Heart left ventricle (tissue), 16 donors: ENCODE measurements at places on chromosomes 5 and 9.

DNA sequence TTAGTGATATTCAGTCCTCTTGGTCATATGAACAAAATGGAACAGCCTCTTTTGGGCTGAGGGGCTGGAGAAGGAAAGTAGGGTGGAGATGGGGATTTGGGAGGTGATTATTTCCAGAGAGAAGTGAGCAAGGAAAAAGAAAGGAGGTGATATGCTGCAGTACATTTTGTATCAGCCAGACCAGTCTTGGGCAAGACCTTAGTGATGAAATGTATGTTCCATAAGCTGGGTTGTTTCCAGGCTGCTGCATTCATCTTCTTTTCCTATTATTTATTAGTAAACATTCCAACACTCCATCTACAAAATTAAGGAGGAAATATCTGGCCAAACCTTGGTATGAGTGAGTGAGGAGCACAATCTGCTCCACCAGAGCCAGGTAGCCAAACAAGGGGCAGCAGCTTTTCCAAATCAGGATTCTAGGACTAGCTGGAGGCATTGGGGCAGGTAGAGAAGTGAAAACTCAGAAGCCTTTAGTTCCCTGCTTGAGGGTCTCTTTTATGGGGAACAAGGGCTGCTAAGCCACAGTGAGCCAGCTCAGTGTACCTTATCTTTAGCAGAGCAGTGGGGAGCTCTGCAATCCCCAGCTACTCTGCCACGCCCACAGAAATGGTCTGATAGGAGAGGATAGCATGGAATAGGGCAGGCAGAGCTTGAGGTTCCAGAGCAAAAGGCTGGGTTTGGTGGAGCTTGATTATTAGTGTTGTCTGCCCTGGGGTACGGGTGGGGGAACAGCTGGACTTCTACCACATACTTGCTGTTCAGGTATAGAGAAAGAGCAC lies 19.5 kb downstream of the RAD1 start:
- no peaks in the 10 kb centered on the region for H3K4me1 ChIP-seq
- H3K36me3 ChIP-seq: no peaks in the 10 kb centered on the region
- no peak for DNase-seq

GRCh38 chr5:115487168-115487567 lies 57.4 kb downstream of the FEM1C start:
- H3K36me3 ChIP-seq: no peaks in the 10 kb centered on the region
- no peak overlapping the region for H3K4me3 ChIP-seq
- no peaks in the 10 kb centered on the region for H3K4me1 ChIP-seq
- no peak overlapping the region for H3K27ac ChIP-seq
- no peaks in the 10 kb centered on the region for H3K27me3 ChIP-seq

DNA sequence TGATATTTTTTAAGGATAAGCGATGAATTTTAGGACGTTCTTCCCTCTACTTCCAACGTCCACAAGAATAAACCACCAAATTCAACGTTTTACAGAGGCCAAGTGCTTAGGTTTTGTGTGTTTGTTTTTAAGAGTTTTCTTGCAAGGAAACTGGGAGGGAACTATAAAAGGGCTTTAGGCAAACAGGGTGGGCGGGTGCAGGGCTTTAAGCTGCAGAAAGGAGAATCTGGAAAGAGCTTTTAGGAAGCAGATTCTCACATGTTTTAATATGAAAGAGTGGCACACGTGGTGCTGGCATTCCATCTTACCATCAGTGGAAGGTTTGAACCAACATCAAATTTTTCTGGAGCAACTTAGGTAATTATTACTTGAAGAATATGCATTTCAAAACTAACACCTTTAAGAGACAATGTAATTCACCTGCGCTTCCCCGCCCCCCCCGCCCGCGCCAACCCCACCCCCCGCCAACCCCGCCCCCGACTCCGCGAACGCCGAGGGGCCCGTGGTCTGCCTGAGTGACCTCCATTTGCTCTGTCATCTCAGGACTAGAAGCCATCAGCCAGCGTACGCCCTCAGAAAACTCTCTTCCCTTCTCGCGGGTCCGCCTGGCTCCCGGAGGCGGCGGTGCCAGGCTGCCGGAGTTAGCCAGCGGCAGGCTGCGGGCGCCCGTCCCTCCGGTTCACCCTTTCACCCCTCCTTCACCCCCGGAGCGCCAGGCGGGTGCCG lies 911 bp upstream of the PIK3R1 start:
- H3K27ac ChIP-seq: peak overlapping the region; percentile 89
- no peaks in the 10 kb centered on the region for H3K27me3 ChIP-seq
- H3K4me3 ChIP-seq: peak overlapping the region; percentile 88

DNA sequence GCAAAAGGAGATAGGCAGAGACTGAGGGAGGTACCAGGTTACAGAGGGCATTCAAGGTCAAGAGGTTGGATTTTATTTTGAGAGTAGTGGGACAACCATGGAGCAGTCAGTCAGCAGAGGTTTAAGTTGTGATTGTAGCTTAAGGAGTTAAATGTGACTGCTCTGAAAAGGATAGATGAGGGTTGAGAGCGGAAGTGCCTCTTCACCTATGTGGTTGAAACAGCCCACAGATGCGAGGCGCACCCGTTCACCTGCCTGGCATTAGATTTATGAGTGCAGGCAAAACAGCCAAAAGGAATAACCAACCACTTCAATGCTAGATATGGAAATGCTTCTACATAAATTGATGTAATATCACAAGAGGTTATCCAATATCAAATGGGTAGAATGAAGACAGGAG lies 8.4 kb downstream of the ZNF474 start:
- no peak overlapping the region for H3K27ac ChIP-seq
- no peaks in the 10 kb centered on the region for H3K36me3 ChIP-seq
- DNase-seq: no peak
- H3K4me3 ChIP-seq: no peak overlapping the region
- H3K4me1 ChIP-seq: no peaks in the 10 kb centered on the region

DNA sequence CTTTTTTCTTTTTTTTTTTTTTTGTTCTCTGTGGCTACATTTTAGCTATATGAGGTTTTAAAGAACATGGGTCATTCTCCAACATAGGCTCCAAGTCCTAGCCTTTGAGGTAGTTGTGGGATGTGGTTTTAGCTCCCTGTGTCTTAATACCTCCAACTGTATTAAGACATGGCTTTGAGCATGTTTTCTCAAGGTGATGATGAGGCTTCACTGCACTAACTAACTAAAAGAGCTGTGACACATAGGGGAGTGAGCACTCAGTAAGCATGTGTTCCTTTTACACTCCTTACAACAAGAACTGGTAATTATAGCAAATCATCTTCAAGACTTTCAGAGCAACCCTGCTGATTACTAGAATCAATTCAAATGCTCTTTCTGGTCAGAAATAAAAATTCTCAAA lies 333.6 kb upstream of the CCNH start:
- no peak overlapping the region for H3K27ac ChIP-seq
- no peak overlapping the region for H3K4me3 ChIP-seq
- DNase-seq: no peak
- no peaks in the 10 kb centered on the region for H3K27me3 ChIP-seq
- H3K36me3 ChIP-seq: no peaks in the 10 kb centered on the region
- no peaks in the 10 kb centered on the region for H3K4me1 ChIP-seq
